Activated naive CD8-positive, alpha-beta T cell treated with anti-CD3 and anti-CD28 coated beads, Interleukin-2, amount 50 U/mL, for 16 hours (primary cell): ENCODE measurements at places on chromosomes 7 and 10.

DNA sequence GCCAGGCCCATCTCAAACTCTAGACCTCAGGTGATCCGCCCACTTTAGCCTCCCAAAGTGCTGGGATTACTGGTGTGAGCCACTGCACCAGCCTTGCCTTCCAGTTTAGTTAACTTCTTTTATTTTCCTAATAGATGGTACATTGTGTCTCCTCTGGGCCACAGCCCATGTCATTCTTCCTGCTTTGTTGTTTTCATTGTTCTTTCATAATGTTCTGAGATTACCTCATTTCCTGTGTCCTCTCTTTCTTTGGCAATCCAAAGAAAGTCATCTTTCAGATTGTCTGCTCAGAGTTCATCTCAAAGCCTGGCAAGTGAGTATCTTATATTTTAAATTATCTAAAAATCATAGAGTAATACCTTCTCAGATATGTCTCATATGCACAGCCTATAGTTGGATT lies at the start of gene OLAH:
OLAH (plus strand) TSS at position 270 of the 400 bp plus-strand sequence. CDS start 3,346 bp downstream, outside the sequence.
- DNase-seq, result no peak

DNA sequence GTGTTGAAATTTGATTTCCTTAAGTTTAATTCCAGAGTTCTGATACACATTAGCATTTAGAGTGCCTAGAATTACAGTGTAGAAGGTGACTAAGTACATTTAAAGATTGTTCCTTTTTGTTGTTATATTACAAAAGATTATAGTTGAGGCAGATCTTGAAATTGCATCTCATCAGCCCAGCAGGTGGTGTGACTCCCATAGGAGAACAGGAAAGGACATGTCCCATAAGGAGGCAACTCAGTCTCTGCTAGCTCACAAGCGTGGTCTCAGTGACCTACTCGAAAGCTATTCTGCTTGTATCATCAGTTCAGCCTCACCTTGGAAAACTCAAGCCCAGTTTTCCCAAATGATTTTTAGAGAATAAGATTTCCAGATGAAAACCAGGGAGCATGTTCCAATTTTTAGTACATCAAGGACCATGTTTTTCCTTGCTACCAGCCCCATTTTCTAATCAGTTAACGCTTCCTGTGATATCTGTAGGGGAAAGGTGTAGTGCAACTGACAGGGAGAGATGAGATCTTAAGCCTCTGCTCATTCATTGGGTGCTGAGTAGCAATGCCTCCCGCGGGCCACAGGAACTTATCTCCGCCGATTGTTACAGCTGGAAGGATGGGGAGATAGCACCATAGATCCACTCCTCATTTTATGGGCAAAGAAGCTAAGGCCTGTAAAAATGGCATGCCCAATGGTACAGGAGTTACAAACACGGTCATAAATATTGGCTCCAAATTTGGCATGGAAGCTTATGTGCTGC lies 1.1 kb upstream of the GNAI1 start:
- no peak for DNase-seq

DNA sequence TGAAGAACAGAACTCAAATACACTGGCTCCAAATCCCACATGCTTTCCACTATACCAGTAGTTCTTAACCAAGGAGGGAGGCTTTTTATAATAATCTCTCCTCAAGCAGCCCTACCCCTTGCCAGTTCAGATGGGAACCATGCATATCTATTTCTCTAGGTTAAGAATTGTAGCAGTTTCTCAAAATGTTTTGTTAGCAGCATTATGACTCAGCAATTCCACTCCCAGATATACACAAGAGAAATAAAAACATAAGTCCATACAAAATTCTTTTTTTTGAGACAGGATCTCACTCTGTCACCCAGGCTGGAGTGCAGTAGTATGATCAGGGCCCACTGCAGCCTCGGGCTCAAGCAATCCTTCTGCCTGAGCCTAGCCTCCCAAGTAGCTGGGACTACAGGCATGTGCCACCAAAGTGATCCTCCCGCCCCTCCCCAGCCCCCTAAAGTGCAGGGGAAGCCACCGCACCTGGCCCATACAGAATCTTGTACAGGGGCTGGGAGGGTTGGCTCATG lies 18.1 kb downstream of the YWHAG start:
- no peak for DNase-seq

- no peak for DNase-seq
These were observed 29.3 kb upstream of the TMEM229A start for GRCh38 chr7:124062171-124062570.

- DNase-seq, result no peak
These were observed 90.4 kb downstream of the PTPRE start for GRCh38 chr10:127997271-127997670.

GRCh38 chr10:71360735-71361134 lies 36.0 kb upstream of the CDH23 start:
- no peak for DNase-seq

DNA sequence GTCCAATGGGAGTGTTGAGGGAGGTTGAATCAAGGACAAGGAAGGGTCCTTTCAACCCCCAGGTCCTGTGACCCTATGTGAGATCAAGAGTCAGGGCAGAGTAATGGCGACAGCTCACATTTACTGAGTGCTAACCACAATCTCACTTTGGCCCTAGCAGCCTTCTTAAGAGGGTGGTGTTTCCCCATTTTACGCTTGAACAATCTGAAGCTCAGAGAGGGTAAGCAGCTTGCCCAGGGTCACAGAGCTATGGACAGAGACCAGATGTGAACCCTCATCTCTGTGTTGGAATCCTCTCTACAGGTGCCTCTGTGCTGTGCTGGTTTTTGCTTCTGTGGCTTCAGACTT lies 102.0 kb downstream of the GRK5 start:
- DNase-seq, result no peak

GRCh38 chr7:157097569-157097968 lies 41.2 kb upstream of the UBE3C start:
- no peak for DNase-seq

GRCh38 chr10:125193306-125193877 lies 33.0 kb upstream of the CTBP2 start:
- no peak for DNase-seq

DNA sequence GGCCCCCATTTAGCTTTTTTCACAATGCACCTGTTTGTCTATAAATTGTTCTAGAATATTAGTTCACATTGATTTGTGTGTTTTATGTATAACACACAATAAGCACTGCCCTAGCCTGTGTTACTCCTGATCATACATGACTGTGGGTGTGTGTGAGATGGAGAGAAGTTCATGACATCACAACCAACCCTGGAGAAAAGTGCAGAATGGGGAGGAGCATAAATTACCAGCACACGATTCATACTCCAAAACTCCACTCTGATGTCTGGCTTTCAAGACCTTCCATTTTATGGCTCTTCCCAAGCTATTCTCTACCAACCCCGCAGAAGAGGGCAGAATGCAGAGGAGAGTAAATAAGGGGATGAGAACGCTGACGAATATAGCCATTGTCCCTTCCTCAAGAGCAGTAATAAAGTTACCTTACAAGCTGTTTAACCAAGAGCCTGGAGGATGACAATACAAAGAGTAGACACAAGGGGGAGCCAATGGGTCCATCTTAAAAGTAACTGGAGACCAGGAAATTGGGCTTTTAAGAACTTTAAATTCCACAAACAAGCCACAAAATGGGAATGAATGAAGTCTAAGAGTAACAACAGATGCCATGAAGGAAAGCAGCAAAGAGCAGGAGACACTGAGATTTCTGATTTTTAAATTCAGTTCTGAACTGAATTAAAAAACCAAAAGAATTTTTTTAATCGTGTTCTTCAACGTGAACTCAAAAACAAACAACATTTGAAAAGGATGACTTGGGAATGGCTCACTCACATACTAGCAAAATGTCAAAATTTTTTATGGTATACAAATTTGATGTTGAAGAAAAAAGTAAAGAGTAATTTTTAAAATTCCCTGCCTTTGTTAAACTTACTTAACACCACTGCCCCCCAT lies 159.6 kb downstream of the PARD3 start:
- no peak for DNase-seq

DNA sequence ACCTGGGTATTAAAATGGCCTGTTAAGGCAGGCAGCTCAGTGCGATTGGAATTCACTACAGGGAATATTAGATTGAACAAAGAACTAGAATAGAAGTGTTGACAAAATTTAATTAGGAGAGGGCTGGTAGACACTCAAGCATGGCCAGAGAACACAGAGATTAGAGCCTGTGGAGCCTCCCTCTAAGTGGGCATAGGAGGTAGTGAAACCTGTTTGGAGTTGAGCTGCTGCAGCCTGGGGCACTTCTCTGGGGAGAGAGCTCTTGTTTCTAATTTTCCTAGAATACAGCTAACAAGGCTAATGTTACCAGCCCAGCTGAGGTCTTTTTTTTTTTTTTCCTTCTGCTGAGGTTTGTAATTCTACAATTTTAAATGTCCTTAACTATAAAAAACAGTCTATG lies 46.4 kb downstream of the TMEM168 start:
- no peak for DNase-seq

GRCh38 chr7:127946111-127946510 lies 85.1 kb downstream of the LRRC4 start:
- DNase-seq, result no peak

DNA sequence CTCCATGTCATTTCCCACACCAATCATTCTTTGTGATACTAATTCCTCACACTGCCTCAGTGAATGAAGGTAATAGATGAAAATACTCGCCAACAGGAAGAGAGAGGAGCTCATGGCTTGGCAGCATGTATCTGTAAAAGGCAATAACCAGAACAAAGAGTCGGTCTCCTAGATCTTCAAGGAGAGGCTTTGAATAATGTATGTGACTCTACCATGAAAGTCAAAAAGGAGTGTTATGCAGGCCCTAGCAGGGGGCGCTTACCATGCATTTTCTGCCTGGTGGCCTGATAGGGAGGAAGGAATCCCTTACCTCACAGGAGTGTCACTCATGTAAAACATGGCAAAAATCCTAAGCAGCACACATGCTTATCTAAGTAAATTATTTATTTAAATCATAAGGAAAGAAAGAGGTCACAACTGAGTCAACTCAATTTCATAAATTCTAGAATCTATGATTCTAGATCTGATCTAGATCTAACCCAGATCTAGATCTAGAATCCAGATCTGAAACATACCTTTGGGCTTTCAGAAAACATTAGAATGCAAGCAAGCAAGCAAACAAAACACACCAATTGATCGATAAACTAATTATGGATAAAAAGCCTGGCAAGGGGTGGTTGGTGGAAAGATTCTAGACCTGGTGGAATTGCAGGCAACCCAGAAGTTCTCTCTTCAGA lies 226.3 kb upstream of the KLF6 start:
- DNase-seq, result no peak

GRCh38 chr10:77680065-77680464 lies 42.5 kb upstream of the KCNMA1 start:
- DNase-seq, result no peak

DNA sequence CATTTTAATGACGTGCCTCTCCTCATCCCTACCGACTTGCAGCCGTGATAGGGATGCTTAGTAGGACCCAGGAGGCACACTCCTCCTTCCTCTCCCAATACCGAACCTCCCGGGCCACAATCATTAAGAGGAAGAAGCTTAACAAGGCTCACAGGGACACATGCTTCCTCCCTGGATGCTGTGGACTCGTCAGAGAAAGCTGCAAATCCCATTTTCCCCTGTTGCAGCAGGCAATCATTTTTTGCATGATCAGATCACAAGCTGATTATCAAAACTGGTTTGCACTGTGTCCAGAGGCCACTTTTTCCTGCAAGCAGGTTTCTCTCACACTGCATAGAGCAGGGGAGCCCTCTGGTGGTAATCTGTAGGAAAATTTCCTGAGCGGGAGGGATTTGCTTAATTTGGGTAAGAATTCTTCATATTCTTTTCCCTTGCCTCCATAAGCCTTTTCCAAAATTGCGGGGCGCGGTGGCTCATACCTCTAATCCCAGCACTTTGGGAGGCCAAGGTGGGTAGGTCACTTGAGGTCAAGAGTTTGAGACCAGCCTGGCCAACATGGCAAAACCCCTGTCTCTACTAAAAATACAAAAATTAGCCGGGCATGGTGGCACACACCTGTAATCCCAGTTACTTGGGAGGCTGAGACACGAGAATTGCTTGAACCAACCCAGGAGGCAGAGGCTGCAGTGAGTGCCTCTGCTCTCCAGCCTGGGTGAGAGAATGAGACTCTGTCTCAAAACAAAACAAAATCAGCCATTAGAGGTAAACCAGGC lies 16.1 kb upstream of the LAMB4 start:
- DNase-seq, result no peak

- DNase-seq, result no peak
These were observed 14.3 kb downstream of the INSIG1 start for GRCh38 chr7:155311826-155312537.

DNA sequence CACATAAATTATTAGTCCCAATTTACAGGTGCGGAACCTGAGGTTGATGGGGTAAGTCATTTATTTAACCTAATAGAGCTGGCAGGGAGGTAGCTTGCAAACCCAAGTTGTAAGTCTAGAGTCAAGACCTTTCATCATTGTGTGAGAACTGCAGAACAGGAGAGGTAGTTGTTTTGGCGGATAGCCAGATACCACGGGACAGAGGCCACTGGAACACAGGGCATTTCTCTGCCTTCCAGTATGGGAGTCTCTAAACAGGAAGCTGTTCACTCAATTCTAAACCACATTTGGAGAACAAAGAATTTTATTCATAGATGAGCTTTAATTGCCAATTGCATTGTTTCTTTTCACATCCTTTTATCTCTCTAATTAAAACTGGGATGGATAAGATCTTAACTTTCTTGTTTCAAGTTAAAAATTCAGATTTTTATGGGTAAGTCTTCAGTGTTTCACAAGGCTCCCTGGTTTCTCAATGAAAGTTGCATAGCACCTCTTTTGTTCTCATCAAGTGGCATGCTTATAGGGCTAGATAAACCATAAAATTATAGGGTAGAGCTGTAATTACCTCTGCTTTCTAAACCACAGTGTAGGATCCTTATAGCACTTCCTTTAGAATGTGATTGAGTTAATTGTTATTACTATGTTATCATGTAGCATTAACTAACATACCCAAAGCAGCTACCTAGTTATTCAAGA lies 489.0 kb downstream of the GATA3 start:
- no peak for DNase-seq

GRCh38 chr10:21514129-21514817 lies 11.2 kb downstream of the SKIDA1 start:
- DNase-seq, result no peak

- DNase-seq, result no peak
These were observed 46.7 kb downstream of the PLPP4 start for GRCh38 chr10:120503689-120504088.

- DNase-seq, result no peak
These were observed 56.5 kb upstream of the ADRB1 start for GRCh38 chr10:113987156-113987555.

GRCh38 chr10:124006526-124006925 lies 86.9 kb downstream of the CHST15 start:
- DNase-seq, result no peak

DNA sequence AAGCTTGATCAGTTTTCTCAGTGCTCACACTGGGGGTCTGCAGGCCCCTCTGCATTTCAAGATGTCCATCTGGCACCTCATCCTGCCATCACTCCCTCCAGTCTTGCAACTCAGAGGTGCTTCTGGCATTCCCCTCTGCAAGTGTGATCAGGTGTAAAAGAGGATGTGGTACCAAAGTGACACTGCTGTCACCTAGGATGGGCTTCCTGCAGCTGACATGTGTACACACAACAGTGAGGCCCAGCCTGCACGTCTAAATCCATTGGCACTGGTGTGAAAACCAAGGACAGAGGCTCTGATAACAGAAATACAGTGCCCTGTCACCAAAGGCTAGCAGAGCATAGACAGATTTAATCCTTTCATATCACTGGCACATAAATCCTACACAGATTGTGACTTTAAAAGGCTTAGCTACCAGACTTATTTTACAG lies 162.5 kb upstream of the CELF2 start:
- no peak for DNase-seq

- DNase-seq, result no peak
These were observed 182.9 kb downstream of the HTR7 start for GRCh38 chr10:90674928-90675327.
